OCI-LY7 (cell line): ENCODE measurements at places on chromosomes 6 and 20. TPM values are rescaled to one million over a fixed set of nuclear protein-coding genes. Genes with fewer than 3 reads are reported as not detected.

GRCh38 chr20:43993560-43993959, 78.9 kb downstream of the TOX2 start:
- DNase-seq, result no peak

- DNase-seq, result no peak
Measured at GRCh38 chr6:122833021-122833491, 44.0 kb downstream of the SMPDL3A start.

- no peak for DNase-seq
Measured at GRCh38 chr6:134405386-134406087, 87.6 kb upstream of the SGK1 start.

GRCh38 chr20:36454698-36455427, 86.5 kb upstream of the MYL9 start:
- no peak for DNase-seq

- no peak for DNase-seq
Measured at GRCh38 chr6:110996691-110997090, 14.9 kb downstream of the RPF2 start.

DNA sequence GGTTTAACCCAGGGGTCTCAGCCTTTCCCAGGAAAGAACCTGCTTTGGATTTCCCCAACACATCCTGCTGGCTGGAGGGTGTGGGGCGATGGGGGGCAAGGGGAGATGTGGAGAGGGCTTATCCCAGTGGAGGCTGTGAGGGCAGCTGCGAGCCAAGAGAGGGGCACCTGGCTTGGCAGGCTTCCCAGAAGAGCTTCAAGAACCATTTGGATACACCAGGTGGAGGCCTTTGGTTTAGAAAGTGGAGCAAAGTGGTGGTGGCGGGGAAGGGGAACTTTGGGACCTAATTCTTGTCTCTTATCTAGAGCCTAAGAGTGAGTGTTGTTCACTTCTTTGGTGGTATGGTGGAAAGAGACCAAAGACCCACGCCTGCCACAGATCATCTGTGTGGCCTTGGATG, 12.4 kb downstream of the CD40 start:
- no peak for DNase-seq

Gene UBR2
- total RNA-seq, result 23.8 and 26.7 TPM in 2 replicates

Gene STMND1
- total RNA-seq, result not detected in 2 replicates

Gene NTSR1
- not detected in 2 replicates for total RNA-seq

Gene SDC4
- not detected in 2 replicates for total RNA-seq

Gene SRMS
- 0.42 TPM in 1 of 2 replicates, not detected in the other for total RNA-seq
